ENCODE measurements at places on chromosomes 13 and 19.

GRCh38 chr13:35342440-35342839, 134.0 kb downstream of the MAB21L1 start:
- no peak for DNase-seq

- peak; percentile 47 for DNase-seq
Observed at GRCh38 chr13:22278336-22278929, 607.6 kb downstream of the FGF9 start.

DNA sequence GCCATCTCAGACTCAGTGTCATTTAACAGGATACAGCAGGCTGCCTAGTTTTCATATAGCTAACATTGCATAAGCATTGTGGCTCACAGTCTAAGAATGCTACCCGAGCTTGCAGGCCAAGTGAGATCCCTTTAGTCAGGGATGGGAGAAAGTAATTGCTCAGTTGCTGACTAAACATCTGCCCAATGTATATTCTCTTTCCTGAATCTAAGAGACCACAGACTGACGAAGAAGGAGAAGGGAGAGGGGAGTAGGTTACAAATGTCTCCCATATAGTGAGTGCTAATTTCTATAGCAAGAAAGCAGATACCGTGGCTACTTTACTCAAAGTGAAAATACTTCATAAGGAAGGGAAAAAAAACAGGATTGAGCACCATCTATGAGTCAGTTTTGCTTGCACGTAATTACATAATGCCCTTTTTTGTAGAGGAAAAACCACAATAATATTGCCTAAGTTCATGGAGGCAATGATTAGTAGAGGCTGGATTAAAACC, 453.9 kb downstream of the COG6 start:
- DNase-seq = no peak

DNA sequence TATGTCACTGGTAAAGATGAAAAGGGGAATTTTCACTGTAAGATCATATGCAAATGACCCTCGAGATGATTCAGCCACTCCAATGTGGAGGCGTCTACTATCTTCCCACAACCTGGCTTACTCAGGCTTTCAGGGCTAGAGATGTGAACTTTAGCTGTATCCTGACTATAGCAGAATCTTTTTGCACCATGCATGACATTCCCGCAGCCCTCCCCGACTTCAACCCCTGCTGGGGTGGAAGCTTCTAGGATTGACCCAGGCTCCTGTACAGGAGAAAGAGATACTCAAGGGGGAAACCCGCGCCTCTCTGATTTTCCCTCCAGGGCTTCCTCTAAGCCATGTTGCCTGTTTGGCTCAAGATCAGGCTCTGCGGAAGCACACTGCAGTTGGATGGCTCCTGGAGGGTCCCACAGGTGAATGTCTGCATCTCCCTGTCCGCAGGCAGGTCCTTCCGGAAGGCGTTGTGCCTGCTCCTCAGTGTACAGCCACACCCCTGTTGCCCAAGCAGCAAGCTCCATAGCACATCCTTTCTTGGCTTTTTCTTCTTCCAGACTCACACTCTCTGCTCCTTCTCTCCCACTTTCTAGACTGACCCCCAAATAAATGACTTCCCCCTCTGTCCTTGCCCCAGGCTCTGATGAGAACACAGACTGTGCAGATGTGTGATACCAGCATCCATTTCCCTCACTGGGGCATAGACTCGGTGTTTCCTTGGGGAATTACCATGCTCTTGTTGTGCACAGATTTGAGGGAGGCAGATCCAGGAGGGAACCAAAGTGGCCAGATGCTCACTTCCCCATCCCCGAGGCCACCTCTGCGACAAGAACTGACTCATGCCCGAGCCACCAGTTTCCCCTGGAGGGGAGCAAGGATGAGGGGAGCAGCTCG, 29.1 kb upstream of the POP4 start:
- DNase-seq = peak; percentile 6

DNA sequence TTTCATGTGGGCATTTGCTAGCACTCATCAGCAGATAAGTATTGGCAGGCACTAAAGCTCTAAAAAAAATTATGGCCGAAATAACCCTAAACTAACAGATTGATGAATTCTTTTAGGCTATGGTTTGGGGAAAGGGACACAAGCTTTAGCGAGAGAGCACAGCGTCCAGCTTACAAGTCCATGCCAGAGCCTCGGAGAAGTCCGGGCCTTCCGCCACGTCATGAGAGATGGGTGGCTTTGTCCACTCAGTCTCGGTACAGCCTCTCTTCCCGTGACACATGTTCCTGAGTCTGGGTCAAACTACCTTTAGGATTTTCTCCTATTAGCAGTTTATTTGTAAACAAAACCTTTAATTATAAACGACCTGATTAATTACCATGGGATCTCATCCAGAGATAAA, 27.7 kb downstream of the TMTC4 start:
- DNase-seq = no peak

DNA sequence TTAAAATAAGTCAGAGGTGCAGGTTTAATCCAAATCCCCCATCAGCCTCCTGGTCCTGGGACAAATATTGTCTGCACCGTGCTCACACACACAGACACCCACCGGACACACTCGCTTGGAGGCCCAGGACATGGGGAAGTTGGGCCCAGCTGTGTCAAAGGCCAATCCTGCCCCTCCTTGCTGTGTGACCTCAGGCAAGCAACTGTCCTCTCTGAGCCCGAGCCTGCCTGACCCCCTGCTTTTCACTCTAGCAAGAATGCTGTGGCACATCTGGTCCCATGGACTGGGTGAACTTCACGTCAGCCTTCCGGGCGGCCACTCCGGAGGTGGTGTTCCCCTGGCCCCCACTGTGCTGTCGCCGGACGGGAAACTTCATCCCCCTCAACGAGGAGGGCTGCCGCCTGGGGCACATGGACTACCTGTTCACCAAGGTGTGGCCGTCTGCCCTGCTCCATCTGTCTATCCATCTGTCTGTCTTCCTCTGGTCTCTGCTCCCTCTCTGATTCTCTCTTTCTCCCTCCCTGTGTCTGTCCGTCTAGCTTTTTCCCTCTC, 9.3 kb downstream of the UPK1A start:
- DNase-seq = no peak

- no peak for DNase-seq
Observed at GRCh38 chr19:16715611-16716010, 4.0 kb upstream of the NWD1 start.

- DNase-seq = no peak
Observed at GRCh38 chr19:15180451-15181390, 20.1 kb downstream of the NOTCH3 start.

GRCh38 chr13:40635315-40635995, 31.0 kb downstream of the FOXO1 start:
- no peak for DNase-seq

GRCh38 chr13:109156181-109156935, 526.9 kb downstream of the MYO16 start:
- no peak for DNase-seq

- DNase-seq = no peak
Observed at GRCh38 chr13:40311356-40312101, 354.9 kb downstream of the FOXO1 start.

DNA sequence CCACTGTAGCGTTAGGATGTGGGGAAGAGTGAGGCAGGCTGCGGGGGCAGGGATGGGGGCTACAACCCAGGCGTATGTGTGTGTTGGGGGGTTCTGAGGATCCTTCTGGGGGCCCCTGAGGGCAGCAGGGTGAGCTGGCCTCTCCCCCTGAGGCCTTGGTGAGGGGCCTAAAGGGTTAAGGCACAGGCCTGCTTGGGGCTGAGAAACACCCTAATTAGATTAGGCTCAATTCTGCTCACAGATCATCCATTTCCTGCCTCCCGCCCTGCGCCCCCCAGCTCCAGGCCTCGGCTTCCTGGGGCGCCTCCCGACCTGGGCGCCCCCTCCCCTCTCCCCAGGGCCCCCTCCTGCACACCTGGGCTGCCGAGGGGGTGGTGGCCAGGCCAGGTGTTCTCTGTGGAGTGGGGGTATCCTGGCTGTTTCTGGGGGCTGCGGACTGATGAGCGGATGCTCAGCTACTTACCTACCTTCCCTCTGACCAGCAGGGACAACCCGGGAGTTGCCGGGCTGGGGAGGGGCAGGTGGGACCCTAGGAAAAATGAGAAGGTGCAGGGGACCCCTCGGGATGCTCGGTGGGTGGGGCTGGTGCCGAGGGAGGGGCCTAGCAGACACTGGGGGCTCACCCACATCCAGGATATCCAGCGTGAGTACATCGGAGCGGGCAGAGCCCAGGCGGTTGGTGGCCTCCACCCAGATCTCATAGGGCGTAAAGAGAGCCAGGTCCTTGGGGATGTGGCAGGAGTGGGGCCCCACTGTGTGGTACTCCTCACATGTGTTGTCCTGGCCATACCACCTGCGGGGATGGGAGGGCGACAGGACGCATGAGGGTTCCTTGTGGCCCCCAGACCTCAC, 8.6 kb downstream of the CRLF1 start:
- DNase-seq = no peak

GRCh38 chr13:35789335-35790165, 313.1 kb upstream of the MAB21L1 start:
- DNase-seq = no peak

GRCh38 chr19:14516746-14517438, 1.3 kb downstream of the DNAJB1 start:
- no peak for DNase-seq

DNA sequence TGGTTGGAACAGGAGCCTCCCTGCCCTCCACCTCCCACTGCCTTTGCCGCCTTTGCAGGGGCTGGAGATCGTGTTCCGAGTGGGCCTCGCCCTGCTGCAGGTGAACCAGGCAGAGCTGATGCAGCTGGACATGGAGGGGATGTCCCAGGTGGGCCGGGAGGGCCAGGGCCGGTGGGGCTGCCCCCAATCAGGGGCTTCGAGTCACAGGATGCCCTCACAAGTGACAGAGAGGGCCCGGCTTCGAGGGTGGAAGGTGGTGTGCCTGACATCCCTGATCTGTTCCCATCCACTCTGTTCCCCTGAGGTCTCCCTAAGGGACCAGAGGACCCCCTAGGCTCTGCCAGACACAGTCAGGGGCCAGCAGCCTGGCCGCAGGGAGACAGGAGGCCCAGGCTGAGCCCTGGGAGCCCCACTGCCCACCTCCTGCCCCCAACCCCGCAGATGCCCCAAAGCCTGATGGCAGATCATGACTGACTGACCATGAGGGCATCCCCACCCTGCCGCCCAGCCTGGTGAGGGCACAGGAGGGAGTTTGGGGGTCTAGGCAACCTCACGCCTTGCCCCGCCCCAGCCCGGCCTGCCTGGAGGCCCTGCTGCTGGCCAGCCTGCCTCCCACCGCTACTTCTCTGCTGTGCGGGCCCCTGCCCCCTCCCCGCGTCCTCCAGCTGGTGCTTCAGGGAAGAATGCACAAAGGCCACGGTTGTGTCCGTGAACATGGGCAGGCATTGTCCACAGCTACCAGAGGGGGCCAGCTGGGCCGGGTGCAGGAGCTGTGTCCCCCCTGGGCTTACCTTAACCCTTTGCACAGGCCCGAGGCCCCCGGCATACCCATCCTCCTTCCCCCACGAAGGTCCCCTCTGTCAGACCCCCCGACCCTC, 21.8 kb downstream of the EVI5L start:
- DNase-seq = no peak

GRCh38 chr19:1648459-1648849, 4.0 kb downstream of the TCF3 start:
- DNase-seq = no peak

GRCh38 chr19:4916292-4917082, 7.2 kb downstream of the UHRF1 start:
- DNase-seq = no peak

GRCh38 chr13:110371550-110372465, 64.7 kb downstream of the COL4A2 start:
- no peak for DNase-seq

- no peak for DNase-seq
Observed at GRCh38 chr13:37995092-37995491, 125.5 kb upstream of the TRPC4 start.

DNA sequence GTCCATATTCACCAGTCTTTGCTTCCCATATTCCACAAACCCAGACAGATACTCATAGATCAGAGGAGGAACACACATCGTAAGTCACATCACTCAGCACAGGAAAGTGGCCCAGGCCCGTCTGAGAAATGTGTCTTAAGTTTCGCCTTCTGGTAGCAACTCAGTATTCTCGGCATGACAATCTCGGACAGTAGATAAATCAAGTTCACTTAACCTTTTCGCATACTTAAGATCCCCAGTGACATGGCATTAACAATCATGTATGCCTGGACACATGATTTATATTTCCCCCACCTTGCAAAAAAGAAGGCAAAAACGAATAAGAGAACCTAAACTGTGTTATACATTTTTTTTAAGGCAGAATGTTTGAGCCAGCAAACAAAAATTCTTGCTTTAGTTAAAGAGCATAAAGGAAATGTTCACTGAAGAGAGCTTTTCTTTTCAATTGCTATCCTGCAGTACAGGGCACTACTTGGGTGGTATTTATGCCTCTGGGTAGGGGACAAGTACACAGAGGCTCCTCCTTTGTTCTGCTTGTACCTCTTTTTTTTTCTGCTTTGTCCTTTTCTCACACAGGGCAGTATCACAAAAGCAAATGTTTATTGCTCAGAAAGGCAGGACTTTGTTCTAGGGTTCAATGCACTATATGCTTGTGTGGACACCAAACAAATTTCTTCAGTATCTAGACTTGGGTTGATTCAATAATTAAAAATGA, 360.6 kb downstream of the TDRD3 start:
- DNase-seq = no peak

DNA sequence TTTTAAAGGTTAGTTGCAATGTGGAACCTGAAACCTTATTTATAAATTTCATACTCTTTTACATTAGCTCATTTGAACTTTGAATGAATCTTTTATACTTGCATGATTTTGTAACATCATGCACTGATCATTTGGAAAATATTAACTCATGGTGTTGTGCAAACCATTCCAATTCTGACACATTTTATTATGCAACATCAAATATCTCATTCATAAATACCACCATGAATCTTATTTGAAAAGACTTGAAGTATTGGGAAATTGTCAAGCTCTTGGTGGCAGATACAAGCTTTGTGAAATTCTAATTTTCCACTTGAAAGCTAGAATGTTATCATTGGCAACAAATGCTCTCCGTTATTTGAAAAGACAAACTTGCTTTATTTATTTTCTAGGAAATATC, 379.9 kb upstream of the PCDH20 start:
- no peak for DNase-seq
